H9 (cell line): ENCODE measurements at places on chromosomes 6 and 20. TPM values are rescaled to one million over a fixed set of nuclear protein-coding genes. Genes with fewer than 3 reads are reported as not detected.
A peak's percentile ranks its signal among the peaks of the same experiment; 100 is the strongest.

Gene FAM83B
- 5.2 and 5.7 TPM in 2 replicates for total RNA-seq

Gene COL19A1
- total RNA-seq, result not detected in 2 replicates

DNA sequence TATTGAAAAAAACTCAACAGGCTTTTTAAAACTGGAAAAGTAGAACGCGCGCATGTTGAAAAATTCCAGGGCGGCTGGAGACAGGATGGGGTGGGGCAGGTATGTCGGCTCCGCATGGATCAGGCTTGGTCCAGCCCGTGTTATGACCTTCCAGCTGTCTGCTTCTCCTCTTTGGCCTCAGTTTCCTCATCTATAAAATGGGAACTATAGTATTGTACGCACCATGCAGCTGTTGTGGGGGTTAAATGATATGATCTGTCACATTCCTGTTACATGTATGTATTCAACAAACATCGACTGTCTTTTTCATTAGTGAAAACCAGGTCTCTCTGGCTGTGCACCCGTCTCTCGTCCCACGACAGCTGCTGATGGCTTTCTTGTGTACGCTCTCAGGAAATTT, 18.8 kb downstream of the PHACTR3 start:
- no peak for DNase-seq

GRCh38 chr20:37236462-37236861, 25.2 kb downstream of the GHRH start:
- no peak for DNase-seq

- no peak for DNase-seq
Observed at GRCh38 chr6:158752613-158753012, 66.6 kb downstream of the EZR start.

- no peak for DNase-seq
Observed at GRCh38 chr20:36467076-36467999, 74.0 kb upstream of the MYL9 start.

DNA sequence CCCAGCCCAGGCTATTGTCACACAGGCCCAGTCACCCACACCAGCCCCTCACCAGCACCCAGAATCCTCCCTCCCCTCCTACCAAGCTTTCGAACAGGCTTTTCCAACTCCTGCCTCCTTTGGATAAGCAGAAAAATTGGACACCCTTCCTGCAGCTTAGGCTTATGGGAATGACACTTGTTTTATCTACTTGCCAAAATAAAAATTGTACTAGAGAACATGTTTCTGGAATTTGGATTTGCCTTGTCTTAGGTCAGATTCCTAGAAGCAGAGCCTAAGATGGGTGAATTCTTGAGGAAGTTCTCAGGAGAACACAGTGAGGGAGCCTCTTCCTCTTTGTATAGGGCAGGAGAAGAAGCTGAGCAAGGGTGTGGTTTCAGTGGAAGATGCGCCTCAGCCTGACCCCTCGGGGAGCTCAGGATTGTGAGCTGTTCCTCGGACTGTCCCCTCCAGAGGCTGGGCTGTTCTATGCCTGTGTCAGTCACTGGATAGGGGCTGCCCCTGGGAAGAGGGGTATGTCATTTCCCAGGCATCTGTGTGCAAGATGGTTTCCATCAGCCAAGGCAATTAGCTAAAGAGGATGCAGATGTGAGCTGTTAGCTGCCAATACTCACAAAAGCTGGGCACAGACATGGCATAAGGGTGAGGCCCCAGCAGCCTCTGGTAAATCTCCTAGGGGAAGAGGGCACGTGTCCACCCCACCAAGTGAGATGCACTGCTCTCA, 33.9 kb downstream of the ITPR3 start:
- no peak for DNase-seq

Gene BPI
- total RNA-seq, result not detected in 2 replicates

Gene BCAS1
- 0.15 and 0.37 TPM in 2 replicates for total RNA-seq

Gene HLA-F
- total RNA-seq, result 7.0 and 7.4 TPM in 2 replicates

GRCh38 chr20:44167736-44168135, 19.3 kb downstream of the JPH2 start:
- DNase-seq, result no peak

Gene BCKDHB
- 26.6 and 28.5 TPM in 2 replicates for total RNA-seq

DNA sequence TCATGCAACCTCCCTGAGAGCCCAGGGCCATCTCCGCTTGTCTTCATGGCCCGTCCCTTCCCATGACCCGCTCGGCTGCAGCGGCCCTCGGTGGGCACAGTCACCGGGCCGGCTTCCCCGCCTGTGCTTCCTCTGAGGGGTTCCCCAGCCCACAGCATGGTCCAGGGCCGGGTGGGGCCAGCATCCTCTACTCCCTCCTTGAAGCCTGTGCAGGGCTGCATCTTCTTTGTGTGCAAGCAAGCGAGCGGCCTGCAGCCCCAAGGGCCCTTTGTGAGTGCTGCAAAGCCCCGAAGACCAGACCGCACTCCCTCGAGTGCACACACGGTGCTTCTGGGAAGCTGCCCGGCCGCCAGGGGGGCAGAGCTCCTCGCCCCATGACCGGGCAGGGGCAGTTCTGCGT, 265.8 kb downstream of the TAF4 start:
- no peak for DNase-seq

GRCh38 chr20:51379601-51380341, 162.7 kb downstream of the NFATC2 start:
- no peak for DNase-seq

- no peak for DNase-seq
Observed at GRCh38 chr6:71460933-71461332, 172.3 kb downstream of the OGFRL1 start.

- no peak for DNase-seq
Observed at GRCh38 chr20:2080532-2081224, 20.9 kb upstream of the STK35 start.

- DNase-seq, result no peak
Observed at GRCh38 chr6:131424016-131424415, 149.0 kb upstream of the ARG1 start.

Gene HLA-DMA
- total RNA-seq, result 6.6 and 7.5 TPM in 2 replicates

Gene BNIP5
- total RNA-seq, result not detected in 2 replicates

Gene RNASET2
- 28.2 and 29.2 TPM in 2 replicates for total RNA-seq

Gene GJE1
- total RNA-seq, result not detected in 2 replicates

- no peak for DNase-seq
Observed at GRCh38 chr6:10276106-10276505, 138.8 kb downstream of the TFAP2A start.

DNA sequence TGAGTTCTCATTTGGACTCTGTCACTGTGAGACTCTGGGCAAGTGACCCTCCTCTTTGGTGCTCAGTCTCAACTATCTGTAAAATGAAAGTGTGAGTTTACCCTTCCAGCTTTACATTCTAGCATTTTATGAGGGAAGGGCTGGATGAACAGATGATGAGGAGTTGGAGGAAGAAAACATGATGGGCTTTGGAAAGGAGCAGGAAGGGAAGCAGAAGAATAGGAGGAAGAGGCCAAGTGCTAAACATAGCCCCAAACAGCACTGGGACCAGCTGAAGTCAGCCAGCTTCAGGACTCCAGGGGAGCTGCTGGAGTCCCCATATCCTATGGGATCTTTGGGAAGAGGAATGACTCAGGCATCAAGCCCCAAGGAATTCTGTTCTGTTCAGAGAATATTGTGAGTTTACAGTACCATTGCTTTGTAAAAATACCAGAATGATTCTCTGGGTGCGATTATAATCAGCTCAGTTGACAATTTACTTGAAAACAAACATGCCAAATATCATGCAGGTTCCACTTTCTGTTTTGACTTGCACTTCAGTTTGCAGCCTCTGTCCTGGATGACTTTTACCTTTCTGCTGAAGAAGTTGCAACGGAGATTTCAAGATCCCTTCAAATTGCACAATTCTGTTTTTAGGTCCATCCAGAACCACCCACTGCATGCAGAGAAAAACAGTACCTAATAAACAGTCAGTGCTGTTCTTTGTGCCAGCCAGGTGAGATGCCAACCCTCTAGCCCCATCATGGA, 3.2 kb downstream of the CD40 start:
- DNase-seq, result no peak

GRCh38 chr6:56838965-56839364, 115.9 kb upstream of the BEND6 start:
- no peak for DNase-seq

DNA sequence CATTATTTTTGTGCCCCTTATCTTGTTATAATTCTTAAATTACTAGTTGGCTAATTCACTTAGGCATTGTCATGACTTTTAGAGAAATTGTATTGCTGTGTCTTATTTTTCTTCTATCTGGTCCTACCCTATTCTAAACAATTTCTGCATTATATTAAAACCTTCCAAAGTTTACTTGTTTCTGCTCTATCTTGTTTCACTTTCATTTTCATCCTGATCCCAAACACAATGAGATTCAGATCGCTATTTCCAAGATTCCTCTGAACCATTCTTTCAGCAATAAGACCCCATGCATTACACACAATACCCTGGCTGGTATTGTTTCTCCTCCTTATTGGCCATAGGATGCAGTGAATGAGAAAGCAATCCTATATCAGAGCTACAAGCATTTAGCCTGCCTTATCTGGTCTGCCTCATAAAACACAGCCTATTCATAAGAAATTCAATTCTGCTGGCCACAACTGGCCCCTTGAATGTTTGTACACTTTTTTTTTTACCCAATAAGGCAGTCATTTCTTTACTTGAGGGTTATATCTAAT, 69.9 kb upstream of the POU3F2 start:
- DNase-seq, result no peak

DNA sequence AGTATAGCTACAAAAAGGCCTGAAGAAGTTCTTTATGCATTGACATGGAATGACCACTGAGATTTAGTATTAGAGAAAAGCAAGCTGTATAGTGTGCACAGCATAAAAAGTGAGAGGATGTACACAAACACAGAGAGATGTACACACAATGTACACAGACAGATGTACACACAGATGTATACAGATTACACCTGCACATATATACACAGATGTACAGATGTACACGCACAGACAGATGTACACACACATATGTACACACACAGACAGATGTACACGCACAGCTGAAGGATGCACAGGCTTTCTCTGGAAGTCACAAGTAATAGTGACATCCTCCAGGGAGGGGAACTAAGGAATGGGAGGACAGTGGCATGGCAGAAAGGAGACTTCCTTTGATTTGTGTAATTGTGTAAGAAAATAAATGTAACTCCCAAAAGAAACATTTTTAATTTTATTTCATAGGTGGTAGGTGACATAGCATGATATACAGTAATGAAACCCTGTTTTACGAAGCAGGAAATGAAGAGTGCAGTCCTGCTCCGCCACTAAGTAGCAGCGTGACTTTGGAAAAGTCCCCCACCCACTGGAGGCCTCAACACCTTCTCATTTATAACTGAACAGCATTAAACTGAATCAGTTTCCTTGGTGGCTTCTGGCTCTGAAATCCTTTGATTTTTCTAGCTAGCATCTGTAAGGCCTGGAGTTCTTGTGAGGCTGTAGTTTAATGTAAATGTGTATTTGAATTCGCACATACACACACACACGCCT, 14.1 kb downstream of the NFATC2 start:
- no peak for DNase-seq

Gene RBBP8NL
- total RNA-seq, result 0.20 and 0.28 TPM in 2 replicates

GRCh38 chr6:147078602-147079001, 125.6 kb upstream of the STXBP5 start:
- no peak for DNase-seq

DNA sequence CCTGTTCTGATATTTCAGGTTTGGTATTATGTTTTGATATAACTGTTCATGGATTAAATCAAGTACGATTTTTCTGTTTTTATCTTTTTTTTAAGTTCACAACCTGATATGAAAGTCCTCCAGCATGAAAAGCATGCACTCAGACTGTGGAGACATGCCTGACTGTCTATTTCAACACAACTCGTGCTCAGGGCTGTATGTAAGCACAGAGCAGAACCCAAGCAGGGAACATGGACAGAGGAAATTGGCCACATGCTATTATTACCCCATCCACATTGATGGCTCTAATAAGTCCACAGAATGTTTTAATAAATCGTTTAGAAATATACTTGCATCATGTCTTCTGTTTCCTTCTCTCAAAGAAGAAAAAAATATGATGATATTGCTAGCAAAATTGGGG, 730.4 kb downstream of the C6orf118 start:
- no peak for DNase-seq

DNA sequence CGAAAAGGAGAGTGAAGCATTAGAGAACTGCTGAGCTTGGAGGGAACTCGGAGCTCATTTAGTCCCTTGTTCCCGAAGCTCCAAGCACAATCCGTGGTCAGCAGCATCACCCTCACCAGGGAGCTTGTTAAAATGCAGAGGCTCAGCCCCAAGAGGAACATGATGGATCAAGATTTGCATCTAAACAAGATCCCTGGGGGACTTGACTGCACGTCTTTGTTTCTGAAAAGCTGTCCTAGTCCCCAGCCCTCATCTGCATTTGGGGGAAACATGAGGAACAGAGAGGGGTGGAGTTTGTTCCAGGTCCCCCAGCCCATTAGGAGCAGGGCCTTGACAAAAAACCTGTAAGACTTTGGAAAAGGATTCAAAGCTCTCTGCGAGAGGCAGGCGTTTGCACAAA, 4.1 kb upstream of the LBP start:
- DNase-seq, result peak; percentile 84

DNA sequence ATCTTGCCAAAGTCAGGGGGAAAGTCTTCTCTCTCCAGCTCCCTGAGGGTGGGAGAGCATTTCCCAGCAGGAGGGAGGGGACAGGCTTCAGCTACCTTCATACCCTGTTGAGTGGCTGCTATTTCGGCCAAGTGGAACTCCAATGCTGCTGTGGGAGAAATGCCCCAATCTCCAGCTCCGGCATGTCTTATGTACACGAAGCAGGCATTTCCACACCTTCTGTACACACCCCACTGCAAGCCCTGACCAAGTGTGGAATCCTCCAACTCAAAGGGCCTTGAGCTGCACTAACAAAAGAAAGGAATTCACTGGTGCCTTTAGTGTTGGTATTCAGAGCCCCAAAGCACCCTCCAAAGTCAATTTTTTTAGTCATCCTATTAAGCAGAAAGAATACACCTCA, 313.6 kb upstream of the NT5E start:
- DNase-seq, result no peak

DNA sequence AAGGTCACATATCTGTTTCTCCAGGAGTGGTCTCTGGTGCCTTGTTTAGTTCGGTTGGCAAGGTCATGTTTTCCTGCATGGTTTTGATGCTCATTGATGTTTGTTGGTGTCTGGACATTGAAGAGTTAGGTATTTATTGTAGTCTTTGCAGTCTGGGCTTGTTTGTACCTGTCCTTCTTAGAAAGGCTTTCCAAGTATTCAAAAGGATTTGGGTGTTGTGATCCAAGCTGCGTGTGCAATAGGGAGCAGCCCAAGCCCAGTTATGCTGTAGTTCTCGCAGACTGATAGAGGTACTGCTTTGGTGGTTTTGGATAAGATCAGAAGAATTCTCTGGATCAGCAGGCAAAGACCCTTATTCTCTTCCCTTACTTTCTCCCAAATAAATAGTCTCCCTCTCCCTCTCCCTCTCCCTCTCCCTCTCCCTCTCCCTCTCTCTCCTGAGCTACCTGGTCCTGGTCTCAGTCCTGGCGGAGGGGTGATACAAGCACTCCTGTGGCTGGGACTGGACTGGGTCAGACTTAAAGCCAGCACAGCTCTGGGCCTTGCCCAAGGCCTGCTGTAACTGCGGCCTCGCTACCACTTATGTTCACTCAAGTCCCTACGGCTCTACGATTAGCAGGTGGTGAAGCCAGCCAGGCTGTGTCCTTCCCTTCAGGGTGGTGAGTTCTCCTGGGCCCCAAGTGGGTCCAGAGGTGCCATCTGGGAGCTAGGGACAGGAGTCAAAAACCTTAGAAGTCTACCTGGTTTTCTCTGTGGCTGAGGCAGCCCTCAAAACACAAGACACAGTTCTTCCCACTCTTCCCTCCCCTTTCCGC, 27.3 kb upstream of the GRM4 start:
- DNase-seq, result no peak
